ENCODE measurements at places on chromosomes 5 and 9.

- no peak for DNase-seq
These were observed 58.4 kb downstream of the DAPK1 start for GRCh38 chr9:87556039-87556438.

- DNase-seq = no peak
These were observed 263.3 kb upstream of the ADAMTS16 start for GRCh38 chr5:4876804-4877203.

DNA sequence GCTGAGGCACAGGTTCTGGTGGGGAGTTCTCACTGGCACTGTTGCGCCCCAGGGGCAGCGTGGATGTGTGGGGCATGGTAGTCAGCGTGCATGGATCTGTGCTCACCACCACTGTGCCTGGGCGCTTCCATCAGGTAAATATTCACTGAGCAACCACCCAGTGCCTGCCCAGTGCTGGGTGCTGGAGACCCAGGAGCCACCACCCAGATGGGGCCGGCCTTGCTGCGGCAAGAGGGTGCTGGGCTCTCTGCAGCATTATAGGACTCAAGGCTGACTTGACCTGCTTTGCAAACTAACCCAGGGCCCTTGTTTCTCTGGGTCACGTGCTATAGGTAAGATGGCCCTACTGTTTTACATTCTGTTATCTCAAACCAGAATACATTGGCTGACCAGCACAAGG, 60.5 kb downstream of the DAP start:
- no peak for DNase-seq

DNA sequence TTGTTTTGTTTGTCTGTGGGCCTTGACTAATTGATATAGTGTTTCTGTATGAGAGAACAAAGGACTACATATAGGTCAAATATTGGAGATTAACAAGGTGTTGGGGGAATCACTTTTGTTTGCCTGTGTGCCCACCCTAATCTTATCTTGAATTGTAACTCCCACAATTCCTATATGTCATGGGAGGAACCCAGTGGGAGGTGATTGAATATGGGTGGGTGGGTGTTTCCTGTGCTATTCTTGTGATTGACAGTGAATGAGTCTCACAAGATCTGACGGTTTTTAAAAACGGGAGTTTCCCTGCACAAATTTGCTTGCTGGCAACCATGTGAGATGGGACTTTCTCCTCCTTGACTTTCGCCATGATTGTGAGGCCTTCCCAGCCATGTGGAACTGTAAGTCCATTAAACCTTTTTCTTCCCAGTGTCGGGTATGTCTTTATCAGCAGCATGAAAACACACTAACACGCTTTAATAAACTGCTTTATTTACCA, 64.9 kb upstream of the HSPB3 start:
- no peak for DNase-seq

DNA sequence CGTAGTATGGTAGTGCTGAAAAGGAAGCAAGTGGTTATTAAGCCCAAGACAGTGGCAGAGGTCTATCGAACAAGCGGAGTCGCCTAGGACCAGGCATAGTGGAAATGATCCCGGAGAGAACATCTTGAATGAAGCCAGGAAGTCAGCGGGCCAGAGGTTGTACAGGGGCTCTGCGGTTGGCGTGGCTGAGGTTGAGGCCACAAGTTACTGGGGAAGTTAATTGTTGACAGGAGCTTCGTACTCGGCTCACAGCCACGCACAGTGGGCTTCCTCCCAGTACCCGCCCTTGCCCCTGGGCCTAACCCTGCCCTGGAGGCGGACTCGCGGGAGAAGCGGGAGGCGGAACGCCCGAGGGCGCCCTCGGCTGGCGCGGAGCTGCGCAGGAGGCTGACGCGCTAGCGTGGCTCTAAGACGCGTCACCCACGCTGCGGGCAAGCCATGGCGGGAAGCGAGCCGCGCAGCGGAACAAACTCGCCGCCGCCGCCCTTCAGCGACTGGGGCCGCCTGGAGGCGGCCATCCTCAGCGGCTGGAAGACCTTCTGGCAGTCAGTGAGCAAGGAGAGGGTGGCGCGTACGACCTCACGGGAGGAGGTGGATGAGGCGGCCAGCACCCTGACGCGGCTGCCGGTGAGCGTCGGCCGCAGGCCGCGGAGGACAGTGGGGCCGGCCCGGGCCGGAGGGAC, at the start of gene FBXO4:
Gene FBXO4, plus strand, starts transcription at position 410 of the 683 bp plus-strand sequence. Its CDS starts 29 bp downstream, at position 439.
- DNase-seq = peak; percentile 88

GRCh38 chr9:71663931-71664459, 104.3 kb downstream of the CEMIP2 start:
- DNase-seq = peak; percentile 87

DNA sequence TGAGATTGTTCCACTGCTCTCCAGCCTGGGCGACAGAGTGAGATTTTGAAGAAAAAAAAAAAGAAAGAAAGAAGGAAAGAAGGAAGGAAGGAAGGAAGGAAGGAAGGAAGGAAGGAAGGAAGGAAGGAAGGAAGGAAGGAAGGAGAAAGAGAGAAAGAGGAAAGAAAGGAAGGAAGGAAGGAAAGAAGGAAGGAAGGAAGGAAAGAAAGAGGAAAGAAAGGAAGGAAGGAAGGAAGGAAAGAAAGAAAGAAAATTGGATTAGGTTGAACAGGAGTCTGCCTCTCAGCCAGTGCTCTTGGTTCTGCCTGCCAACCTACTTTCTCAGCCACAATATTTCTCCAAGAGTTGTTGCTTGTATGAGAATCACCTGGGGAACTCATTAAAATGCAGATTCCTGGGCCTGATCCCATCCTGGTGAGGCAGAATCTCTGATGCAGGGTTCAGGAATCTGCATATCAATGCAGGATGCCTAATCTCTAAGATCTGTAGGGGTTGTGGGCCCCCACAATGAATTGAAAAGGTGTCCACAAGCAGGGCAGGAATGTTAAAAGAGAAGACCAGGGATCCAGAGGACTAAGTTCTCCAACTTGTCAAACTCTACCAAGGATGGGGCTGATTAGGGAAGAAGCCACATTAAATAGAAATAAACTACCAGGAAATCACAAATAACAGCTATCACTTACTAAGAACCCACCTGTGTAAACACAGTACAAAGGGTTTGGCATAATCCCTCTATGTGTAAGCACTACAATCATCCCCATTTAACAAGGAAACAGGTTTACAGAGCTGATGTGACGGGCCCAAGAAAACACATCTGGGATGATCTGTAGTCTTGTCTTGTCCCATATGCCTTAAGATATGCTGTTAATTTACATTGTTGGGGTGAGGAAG, 23.4 kb upstream of the GALNT10 start:
- no peak for DNase-seq

- DNase-seq = peak; percentile 14
These were observed 52.1 kb upstream of the RGMB start for GRCh38 chr5:98721231-98721928.

DNA sequence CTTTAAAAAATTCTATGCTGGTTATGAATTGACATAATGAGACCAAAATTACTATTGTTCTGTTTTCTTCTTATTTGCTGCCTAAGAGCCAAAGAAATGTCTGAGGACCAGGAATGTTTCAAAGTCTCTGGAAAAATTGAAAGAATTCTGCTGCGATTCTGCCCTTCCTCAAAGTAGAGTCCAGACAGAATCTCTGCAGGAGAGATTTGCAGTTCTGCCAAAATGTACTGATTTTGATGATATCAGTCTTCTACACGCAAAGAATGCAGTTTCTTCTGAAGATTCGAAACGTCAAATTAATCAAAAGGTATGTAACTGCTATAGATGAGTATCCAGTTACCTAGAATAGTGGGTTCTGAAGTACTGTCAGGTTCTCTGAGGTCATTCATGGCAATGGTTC, 10.3 kb upstream of the DHFR start:
- DNase-seq = no peak

DNA sequence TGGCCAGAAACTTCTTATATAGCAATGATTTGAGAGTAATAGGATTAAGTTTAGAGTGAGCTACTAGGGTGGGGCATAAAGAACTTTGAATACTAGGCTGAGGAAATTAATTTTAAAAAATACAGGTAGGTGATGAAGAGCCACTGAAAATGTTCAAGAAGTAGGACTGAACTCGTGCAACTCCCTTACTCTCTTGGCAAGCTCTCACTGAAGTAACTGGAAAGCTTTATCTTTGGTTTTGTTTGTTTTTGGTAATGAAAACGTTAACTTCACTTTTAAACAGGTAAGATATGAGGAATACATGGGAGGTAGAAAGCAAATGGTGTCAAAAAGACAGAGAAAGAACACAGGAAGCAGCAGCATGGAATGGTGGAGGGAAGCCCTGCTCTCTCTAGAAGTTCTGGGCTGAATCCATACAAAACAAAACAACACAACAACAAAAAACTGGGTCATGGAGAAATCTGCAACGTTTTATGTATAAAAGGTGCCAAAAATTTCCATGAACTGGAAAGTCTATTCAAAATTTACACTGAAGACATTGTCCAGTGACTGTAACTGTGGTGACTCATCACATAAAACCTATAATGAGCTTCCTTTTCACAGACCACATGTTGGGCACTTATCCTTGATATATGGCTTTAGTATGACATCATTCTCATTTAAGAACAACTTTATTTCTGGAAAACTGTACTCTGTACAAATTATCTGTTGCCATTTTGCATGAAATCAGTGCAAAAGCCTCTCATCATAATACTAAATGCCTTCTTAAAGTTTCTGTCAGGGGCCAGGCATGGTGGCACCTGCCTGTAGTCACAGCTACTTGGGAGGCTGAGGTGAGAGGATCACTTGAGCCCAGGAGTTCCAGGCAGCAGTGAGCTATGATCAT, 91.2 kb upstream of the CHD1 start:
- DNase-seq = peak; percentile 83
